ENCODE measurements at places on chromosomes 3 and 15.

- no peak for ATAC-seq
Measured at GRCh38 chr15:49438962-49439631, 16.1 kb downstream of the FGF7 start.

GRCh38 chr3:10379161-10379560 lies 58.2 kb upstream of the SEC13 start:
- ATAC-seq = no peak

- peak; percentile 72 for ATAC-seq
Measured at GRCh38 chr15:90086868-90087268, 15.4 kb downstream of the IDH2 start.

- no peak for ATAC-seq
Measured at GRCh38 chr3:177385831-177386301, 188.6 kb upstream of the TBL1XR1 start.

DNA sequence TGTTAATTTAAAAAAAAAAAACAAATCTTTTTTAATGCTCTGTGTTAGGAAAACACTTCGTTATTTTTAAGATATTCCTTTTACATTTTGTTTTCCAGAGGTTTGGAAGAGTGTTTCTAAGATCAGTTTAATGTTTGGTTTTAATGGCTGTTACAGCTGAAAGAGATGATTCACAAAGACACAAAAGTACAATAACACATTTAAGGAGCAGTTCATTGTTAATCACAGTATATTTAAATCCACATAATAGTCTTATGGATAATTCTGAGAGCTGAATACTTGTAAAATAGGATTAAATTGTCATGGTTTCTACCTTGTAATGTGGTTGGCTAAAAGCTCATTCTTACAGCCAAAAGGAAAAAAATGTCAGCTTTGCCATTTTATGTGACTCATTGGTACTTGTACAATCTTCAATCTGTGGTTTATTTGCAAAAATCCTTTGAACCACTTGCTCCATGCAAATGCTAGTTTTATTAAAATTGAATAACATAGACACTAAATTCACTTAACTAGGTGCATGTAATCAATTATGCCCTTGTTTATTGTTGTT lies 426.4 kb downstream of the NLGN1 start:
- no peak for ATAC-seq

DNA sequence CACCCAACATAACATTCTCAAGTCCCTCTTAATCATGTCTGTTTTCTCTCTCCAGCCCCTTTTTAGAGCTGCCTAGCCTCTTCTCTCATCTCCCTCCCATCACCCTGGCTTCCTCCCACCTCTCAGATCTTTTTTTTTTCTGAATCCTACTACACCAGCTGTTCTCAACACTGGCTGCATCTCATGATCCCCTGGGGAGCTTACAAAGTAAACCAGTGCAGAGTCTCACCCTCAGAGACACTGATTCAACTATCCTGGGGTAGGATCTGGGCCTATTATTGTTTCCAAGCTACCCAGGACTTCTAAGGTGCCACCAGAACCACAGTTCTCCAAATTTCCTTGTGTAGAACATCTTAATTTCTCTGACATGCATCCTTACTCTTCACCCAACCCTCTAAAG lies 50.3 kb upstream of the ACAN start:
- ATAC-seq = no peak

DNA sequence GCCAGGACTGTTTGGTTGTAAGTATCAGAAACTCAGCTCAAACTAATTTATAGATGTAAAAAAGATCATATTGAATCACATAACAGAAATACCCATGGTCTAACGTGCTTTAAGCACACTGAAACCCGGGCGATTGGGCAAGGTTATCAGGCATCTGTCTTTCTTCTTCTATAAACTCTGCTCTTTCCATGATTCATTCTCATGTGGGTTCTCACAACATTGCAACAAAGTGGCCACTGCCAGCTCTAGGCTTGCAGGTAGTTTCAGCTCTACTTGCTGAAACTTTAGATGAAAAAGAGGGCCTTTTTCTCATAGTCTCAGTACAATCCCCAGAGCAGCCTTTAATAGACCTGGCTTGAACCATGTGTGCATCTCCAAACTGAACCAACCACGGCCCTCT lies 456.1 kb downstream of the MFSD1 start:
- no peak for ATAC-seq

GRCh38 chr3:127970966-127971592 lies 56.0 kb downstream of the KBTBD12 start:
- ATAC-seq = no peak

- peak; percentile 53 for ATAC-seq
Measured at GRCh38 chr15:89776274-89777072, at the start of gene MESP2. TSS of gene MESP2 (plus strand) at chr15:89776332. CDS start at chr15:89776358, 26 bp downstream.

All from activated CD4-positive, CD25-positive, alpha-beta regulatory T cell treated with anti-CD3 and anti-CD28 coated beads, Interleukin-2, amount 50 U/mL, for 24 hours (primary cell).